ENCODE measurements at places on chromosomes 16 and 17. TPM values are rescaled to one million over a fixed set of nuclear protein-coding genes. Genes with fewer than 3 reads are reported as not detected.

GRCh38 chr17:6303664-6304063 is 131.3 kb downstream of the AIPL1 start:
- peak; percentile 29 for DNase-seq

DNA sequence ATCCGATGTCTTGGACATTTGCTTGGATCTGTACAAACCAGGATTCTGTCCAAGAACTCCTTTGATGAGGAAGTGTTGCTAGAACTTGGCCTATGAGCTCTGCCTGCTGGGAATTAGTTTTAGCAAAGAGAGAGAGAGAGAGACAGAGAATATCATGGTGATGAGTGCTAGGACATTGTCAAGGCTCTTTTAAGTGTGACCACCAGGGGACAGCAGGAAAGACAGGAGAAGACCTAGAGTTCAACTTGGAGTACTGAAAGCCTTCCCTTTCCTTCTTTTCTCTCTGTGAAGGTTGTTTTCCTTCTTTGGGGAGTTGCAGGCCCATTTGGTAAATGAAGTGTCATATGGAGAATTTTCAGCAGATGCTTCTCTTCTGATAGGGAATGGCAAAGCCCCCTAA is 389.2 kb upstream of the HSBP1 start:
- no peak for DNase-seq

DNA sequence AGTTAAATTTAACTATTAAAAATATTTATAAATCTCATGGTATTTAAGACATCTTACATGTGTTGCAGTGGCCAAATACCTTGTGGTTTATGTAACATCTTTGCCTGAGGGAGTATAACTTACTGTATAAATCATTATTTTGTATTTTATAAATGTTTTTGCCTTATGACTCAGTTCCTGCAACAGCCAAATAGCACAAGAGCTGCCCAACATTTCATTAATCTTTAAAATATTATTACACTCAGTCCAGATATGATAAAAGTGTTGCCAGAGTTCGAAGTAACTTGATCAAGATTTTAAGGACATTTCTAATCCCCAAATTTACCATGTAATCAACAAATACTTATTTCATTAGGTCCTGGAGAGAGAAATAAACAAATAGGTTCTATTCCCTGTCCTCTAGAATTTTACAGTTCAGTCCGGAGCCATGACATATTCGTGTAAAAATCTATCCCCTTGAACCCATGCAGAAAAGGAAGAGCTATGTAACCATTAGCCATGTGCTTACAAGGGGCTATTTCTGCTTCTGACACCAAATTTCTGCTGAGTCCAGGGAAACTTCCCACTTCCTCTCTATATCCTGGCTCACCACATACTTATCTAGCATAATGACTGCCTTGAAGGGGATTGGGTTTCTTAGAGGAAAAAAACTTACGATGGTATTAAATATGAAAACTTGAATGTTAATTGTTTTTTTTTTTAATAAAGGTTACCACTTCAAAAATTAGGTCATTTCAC is 44.0 kb downstream of the IRX6 start:
- DNase-seq = no peak

DNA sequence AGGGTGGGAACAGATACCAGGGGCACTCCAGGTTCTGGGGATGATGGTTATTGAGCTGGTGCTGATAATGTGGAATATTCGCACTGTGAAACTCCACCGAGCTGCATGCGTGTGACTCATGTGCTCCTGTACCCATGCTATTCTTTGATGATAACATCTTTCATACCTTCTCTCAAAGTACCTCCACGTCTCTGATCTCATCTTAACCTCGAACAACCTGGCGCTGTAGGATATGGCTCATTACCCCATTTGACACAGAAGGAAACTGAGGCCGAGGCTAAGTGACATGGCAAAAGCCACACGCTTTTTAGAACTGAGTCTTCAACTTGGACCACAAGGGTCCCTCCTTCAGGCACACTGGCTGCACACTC is 30.2 kb upstream of the MRPS23 start:
- no peak for DNase-seq

DNA sequence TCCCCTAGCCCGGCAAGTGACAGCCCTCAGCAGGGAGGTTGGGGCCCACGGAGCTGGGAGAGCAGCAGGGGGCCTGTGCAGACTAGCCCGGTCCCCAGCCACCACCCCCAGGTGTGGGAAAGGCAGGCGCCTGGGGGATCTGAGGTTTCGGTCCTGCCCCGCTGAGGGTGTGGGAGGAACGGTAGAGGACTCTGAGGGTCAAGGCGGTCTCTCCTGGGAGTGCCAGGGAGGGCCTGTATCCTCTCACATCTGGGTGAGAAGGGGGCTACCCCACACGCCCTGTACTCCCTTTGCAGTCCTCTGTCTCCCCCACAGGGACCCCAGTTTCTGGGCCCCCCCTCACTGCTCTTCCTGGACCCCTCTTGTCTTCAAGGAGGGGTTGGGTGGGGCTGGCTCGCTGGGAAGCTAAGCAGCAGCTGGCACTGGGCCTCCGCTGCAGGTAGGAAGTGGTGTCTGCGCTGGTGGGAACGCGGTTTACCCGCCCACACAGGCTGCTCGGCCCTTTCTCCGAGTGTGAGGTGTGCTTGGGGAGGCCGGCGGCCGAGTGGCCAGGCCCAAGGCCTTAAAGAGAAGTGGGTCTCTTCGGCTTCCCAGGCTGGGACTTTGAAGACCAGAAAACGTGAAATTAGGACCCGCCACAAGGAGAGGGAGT is 15.4 kb downstream of the CD7 start:
- no peak for DNase-seq

- DNase-seq = no peak
Observed at GRCh38 chr16:57411362-57411976, 6.9 kb downstream of the CCL17 start.

DNA sequence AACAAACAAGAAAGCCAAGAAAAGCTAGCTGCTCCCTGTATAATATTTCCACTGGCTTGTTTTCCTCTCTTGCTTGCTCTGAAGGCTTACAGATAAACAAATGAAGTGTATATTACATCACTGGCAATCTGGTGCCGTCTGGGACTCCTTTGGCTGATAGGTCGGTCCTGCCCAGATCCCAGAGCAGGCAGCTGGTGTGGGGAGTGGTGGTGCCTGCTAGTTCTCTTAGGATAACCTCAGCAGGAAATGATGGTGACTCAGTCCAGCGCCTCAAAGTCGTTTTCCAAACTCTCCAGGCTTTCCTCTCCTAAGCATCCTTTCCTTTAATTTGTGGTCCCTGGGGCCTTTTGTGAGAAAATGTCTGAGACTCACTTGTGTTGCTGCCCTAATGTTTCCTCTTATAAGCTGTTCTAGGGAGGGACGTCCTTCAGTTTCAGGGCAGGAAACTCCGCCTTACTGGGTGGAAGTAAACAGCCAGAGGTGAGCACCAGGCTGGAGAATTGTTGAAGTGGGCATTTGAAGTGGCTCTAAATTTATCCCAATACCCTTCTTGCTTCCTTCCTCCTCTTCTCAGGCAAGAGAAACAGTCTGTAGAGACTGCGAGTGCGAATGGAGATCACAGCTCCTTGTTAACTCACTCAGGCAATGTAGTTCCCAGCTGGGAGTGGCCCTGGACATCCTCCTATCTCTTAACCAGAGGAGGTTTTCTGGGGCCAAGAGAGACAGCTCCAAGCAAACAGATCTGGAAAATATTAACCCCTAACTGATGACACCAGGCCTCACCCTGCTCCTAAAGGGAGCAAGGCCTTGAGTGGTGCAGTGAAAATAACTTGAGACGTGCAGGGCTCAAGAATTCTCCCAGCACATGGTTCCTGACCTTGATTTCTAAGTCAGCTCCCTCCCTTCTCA is 34.9 kb downstream of the CD300LF start:
- DNase-seq = no peak

DNA sequence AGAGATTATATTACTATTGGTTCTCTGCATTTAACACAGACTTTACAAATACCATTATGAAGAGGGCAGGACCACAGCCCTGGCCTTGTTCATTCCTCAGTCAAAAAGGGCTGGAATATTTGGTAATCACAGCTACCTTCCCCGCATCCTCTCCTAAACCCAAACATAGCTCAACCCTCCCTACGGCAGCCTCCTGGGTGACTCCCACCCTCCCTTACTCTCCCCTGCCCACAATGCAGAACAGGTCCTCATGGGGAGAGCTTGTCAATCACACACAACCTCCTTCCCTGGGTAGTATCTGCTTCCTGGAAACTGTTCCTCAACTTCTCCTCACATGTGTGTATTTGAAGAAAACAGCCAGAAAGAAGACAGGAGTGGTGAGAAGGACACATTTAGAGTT is 224.2 kb downstream of the C16orf78 start:
- DNase-seq = no peak

DNA sequence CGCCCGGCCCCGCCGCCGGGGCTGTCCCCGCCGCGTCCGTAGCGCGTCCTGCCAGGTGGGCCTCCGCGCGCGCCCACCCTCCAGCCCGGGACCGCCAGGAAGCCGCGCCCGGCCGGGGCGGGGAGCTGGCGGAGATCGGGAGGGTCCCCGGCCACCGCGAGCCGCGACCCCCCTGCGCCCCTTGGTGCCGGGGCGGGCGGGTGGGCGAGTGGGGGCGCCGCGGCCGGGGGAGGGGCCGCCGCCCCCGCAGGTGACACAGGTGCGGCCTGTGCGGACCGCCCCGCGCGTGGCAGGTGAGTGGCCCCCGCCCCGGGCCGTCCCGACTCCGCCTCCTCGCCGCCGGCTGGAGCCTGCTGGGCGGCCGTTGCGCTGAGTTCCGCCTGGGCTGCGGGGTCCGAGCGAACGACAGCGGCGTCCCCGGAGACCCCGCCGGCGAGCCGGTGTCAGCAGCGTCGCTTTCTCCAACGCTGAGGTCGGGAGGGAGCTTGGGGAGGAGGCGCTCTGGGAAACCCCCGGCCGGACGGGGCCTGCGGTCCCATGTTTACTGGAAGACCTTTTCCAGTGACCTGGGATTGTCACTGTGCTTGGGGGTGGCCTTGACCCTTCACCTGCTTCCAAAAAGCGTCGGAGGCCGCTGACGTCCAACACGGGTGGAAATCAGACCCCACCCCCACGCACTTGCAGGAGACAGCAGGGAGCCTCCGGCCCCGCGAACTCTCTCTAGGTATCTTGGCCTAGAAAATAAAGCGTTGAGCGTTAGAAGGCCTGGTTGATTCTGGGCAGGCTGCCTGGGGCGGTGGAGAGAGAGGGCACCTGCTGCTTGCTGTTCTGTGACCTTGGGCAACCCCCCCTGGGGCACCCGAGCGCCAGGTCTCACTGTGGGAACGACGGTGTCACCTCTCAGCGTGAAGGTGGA is 542 bp downstream of the KLHL36 start:
- peak; percentile 53 for DNase-seq

- DNase-seq = peak; percentile 84
Observed at GRCh38 chr17:63950940-63951907, 19.1 kb upstream of the CD79B start.

DNA sequence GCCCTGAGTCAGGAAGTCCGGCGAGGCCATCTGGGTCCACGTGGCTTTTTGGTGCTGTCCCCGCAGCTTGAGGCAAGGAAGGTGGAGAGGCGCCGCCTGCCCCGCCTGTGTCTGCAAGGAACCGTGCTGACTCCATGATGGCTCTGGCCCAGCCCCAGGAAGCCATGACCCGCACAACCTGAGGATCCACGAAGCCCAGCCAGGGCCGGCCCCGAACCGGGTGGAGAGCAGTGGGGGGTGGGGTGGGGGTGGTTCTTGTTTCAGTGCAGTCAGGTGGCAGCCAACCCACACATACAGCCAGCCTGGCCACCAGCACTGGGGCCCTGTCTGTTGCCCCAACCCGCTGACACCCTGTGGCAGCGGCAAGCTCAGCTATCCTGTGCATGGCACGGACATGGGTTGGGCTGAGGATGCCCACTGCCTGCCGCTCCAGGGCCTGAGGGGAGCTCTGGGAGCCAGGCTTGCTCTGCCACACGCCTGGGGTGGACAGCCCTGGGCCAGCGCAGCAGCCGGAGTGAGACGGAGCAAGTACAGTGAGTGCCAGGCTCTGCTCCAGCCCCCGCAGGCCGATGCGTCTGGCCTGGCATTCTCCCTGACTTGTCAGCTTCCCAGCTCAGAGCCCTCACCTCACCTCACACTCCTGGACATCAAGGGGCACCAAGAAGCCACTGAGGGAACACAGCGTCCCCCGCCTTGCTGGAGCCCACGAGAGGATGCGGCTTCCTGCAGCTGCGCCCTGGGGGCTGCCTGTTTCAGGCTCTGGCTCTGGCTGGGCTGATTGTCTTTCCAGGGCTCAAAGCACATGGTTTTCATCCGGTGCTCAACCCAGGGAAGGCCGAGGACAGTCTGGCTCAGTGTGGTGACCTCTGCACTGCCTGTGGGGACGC is 68.8 kb downstream of the LMF1 start:
- no peak for DNase-seq

DNA sequence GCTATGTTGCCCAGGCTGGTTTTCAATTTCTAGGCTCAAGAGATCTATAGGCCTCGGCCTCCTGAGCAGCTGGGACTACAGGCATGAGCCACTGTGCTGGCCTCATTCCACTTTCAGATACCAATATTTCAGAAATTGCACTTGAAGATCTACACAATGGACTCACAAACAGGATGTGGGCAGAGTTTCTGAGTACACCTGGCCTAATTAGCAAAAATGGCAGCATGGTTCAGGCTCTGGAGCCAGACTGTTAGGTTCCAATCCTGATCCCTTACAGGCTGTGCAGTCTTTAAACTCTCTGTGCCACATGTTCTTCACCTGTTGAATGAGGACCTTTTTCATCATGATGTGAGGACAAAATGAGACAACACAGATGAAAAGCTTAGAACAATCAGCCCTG is 32.2 kb downstream of the RNF157 start:
- DNase-seq = peak; percentile 78

DNA sequence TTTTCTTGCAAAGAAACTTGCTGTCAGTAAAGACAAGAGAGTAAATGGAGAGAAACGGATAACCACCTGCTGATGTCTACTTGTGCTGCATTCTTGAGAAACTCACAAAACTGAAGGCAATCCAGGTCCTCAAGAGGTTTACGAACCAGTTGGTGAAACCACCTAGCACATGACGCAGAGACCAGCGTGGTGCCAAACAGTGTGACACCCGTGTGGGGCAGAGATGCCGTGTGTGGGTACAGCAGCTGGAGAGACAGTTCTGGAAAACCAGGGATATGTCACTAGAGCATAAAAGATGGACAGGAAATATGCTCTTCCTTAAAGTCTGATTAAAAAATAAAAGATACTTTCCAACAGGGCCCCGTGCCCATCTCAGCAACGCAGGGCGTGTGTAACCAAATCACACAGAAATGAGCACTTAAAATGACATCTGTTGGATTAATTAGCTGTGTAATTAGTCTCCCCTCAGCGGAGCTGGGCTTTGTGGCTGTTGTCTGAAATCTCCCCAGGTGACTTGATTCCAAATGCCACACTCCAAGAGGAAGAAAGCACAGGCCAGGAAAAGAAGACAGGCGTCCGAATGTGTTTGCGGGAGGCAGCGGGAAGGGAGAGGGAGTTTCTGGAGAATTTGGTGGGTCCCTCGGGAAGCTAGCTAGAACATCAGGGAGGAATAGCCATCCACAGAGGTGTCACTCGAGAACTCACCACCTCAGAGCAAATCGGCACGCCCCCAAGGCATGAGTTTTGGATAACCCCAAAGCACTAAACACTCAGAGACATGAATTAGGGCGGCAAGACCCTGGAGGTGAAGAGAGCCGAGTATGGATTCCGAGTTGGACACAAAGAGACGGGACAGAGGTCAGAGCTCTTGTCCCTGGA is 109.8 kb downstream of the ZFHX3 start:
- no peak for DNase-seq

EFCAB13 gene
- total RNA-seq = 5.3 TPM

PRR14 gene
- 81.4 TPM for total RNA-seq

MLLT6 gene
- total RNA-seq = 175 TPM

All from OCI-LY7 (cell line).